ENCODE measurements at places on chromosomes 5 and 9.
A peak's percentile ranks its signal among the peaks of the same experiment; 100 is the strongest.

DNA sequence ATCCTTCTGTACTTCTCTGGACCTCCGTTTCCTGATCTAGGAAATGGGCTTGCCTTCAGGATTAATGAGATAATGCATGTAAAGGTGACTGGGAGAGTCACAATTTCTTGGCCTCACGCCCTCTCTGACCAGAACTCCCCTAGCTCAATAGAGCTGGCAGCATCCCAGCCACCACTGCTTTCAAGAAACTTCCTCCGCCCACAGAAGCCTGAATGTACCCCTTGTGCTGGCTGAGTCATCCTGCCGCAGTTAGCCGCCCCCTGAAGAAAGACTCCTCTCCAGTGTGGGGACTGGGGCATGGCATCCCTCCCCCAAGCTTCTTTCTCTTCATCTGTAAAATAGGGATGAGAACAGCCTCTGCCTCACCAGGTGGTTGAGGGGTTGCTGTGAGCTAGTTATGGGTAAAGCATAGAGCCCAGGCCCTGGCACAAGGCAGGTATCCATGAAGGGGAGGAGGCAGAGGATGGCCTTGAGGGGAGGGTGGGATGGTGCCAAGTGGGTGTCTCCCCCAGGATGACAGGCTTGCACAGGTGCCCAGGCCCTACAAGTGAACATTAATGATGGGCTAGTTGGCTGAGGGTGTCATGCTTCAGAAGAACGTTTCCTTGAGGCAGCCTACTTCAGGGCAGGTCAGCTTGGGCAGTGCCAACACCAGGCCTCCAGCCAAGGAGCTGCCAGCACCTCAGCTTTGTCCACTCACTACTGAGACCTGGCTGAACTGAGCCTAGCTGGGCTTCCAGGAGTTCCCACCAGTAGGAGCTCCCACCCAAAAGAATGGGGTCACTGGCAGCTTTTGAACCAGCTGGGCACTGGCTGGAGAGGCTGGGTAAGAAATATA lies 3.4 kb downstream of the PDLIM4 start:
- DNase-seq: no peak

DNA sequence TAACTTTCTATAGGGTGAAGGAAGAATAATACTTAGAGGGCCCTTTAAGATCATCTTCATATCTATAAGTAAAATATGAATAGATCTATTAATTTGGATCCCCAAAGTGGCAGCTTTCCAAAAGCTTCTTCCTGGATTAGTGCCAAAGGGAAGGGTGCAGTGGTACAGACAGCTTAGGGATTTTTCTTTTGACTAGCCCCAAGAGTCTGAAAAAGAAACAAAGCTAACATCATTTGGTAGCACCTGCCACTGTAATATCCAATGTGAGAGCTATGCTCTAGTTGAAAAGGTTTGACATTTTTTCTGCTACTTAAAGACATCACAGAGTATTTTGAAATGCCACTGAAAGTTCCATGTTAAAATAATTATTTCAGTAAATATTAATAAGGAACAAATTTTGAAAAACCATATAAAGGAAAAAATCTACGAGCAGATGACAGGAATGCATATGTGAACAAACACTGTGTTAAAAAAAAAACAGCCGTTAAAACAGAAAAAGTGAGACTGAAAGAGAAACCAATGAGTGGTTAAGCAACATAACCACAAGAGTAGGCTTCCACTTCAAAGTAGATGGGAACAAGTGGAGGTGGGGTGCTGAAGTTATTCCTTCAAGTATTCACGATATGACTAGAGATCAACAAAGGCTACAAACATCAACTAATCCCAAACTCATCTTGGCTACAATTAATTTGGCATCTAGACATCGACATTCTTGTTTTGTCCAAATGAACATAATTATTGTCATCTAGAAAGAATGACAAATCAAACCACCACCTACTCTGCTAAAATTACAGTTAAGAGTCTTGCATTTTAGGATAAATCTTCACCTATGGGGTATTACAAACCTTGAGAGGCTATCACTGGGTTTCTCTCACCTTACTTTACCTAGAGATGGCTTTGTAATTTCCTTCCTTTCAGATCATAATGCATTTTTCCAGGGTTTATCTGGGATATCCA lies 137.5 kb downstream of the CPLANE1 start:
- no peak for DNase-seq

- DNase-seq: no peak
Measured at GRCh38 chr5:22470408-22470807, 382.7 kb downstream of the CDH12 start.

DNA sequence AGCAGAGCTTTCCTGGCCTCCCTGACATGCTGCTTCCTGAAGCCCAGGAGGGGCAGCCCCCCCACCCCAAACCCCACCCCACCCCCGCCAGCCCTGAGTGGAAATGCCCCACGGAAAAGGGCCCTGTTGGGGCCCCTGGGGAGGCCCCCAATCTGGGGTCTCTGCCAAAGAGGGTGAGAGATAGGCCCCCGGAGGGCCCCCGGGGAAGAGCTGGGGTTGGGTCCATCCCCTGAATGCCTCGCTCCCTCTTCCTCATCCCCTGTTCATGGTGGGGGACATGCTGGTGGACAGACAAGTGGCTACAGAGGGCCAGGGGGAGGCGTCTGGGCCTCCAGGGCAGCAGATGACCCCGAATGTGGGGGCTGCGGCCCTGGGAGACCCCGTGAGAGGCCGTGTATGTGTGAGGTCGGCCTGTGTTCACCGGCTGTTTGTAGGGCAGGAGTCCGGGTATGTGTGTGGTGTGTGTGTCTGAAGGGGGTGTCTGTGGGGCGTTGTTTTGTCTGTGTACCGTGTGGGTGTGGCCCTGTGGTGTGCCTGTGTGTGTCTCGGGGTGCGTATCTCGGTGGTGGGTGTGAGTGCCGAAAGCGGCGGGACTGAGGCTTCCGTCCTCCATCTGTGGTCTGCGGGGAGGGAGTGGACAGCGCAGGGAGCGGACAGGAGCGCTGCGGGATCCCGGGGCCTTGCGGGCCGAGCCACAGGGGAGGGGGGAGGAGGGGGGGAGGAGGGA lies 11.3 kb downstream of the C9orf50 start:
- no peak for DNase-seq

- no peak for DNase-seq
Measured at GRCh38 chr5:120449501-120449900, 14.6 kb upstream of the PRR16 start.

DNA sequence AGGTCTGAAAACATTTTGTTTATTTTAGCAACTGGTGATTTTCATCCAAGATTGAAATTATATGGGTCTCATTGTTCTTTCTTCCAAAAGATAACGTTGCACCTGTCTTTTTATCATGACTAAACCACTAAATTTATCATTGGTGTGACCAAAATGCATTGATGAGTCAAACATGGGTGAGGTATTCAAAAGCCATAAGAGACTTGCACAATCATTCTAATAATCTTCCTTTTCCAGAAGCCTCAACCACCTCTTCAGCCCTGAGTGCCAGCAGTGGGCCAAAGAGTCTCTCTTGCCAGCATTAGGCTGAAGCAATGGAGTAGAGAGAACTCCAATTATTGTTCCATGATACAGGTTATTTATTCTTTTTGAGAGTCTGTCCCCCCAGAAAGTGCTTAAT lies 198.9 kb downstream of the LURAP1L start:
- no peak for DNase-seq

DNA sequence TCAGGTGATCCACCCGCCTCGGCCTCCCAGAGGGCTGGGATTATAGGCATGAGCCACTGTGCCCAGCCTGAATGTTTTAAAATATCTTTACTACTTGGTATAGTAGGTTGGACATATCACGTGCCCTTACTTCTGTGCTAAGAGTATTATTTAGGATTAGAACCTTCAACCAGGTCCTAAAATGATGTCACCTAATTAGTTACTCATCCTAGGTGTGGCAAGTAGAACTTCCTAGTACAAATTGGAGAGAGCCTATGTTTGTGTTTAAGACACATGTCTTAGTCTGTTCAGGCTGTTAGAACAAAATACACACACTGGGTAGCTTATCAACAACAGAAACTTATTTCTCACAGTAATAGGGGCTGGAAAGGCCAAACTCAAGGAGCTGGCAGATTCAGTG lies 51.5 kb downstream of the ZFAND5 start:
- no peak for DNase-seq

DNA sequence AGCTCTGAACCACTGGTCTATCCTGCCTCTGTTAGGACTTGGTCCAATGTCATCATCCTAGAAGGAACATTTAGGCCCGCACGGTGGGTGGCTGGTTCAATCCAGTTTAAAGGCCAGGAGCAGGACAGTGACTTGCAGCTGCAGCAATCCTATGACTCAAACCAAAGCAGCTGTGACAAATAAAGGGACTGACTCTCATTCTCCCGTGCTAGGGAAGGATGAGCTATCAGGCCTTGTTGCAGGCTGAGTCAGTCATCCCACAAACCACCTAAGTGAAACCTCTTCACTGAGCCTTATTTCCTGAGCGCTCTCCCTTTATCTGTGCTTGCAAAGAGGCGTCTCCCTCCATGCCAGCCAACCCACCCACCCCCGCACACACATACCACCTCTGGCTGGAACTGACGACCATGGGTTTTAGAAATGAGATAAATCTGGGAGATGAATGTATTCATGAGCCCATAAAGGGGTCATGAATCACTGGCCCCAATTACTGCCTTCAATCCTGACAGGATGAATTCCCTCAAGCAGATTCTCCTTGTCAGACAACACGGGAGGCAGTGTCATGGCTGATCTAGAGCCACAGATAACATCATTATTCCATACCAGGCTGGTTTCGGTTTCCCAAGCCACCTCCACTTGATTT lies 93.4 kb downstream of the KCNIP1 start:
- peak; percentile 15 for DNase-seq

GRCh38 chr9:76245518-76245917 lies 148.7 kb downstream of the RFK start:
- no peak for DNase-seq

DNA sequence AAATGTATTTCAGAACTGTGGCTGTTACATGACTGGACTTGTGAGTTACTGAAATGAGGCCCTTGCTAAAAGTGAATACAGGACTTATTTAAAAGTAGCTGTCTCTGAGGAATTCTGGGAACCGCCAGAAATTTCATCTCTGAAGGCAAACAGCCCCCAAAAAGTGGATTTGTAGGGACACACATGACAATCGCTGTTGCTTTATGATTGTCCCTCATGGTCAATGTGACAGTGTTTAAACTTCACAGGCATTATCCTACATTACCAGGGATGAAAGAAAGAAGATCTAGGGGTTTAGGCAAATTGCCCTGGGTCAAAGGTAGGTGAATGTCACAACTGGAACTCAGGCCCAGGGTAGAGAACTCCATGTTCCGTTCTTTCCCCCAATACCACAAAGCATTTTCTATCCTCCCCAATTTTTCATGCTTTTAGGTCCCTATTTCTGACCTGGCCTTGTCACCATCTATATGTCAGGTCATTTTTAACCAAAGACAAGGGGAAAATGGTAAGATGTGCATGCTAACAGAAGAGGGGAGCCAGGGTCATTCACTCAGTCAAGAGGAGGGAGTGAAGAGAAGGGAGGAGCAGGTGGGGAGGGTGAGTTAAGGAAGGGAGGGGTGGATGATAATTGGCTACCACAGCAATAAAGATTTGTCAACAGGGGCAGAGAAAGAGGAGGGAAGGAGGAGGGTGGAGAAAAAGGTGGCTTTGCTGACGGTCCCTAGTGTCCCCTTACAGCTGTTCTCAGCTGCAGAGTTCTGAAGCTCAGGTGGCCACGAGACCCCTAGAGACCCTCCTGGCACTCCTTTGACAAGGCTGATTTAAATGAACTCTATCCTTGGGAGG lies 57.8 kb upstream of the GLRX start:
- DNase-seq: no peak

GRCh38 chr9:603126-603525 lies 238.4 kb upstream of the DMRT1 start:
- no peak for DNase-seq

DNA sequence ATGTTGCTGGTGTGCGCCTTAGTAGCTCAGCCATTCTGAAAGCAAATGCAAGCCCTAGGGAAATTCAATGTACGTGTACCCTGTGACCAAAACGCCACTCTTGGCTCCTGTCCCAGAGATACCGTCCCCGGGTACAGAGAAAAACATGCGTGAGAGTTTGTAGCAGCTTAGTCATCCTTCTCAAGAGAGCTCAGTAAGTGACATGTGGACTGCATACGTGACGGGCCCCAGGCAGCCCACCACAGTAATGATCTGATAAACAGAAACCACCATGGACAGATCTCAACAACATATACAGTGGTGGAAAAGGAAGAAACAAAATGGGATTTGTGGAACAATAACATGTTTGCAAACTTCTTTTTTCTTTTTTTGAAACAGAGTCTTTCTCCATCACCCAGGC lies 45.1 kb downstream of the S1PR3 start:
- DNase-seq: no peak

DNA sequence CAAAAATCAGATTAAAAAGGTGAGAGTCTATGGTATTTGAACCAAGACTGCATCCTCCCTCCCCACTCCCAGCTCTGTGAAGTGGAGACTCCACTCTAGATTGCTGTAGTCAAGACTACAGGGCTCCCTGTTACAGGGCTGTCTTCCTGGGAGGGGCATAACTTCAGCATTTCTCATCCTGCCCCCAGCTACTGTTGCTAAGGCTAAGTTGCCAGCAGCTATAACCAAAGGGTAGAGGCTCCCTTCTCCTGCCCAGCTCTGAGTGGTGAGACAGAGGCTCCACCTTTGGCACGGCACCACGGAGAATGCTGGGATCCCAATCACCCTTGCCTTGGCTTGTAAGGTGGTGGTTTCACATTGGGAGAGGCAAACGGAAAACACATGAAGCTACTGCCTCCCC lies 39.2 kb upstream of the GCNT4 start:
- no peak for DNase-seq

DNA sequence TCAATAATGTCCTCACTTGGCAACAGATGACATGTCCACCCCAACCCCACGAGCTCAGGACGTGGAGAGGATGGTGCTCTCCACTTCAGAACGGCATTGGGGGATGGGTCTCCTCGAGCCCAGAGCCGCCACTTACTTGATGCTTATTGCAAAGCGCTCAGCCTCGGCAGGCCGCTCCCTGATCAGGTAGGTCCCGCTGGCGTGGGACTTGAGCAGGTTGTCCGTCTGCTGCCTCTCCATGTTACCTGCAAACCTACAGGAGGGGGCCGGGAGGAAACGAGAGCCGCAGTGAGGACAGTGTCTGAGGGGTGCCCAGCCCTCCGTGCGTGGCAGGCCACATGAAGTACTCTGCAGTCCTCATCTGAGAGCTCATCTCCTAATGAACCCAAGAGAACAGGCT lies 36.6 kb upstream of the SARDH start:
- DNase-seq: no peak

DNA sequence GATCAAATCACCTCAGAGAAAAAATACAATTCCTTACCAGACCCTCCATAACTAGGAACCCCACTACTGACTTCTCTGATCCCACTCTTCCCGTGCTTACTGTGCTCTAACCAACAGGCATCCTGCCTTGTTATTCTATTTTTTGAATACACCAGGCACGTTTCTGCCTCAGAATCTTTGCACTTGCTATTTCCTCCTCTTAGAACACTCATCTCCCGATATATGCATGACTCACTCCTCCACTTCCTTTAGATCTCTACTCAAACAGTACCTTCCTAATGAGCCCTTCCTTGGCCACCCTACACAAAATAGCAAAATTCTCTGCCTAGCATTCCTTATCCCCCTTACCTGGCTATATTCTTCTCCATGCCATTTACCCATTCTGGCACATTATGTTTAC lies 43.9 kb downstream of the MAPKAP1 start:
- DNase-seq: no peak

All from anterior cingulate cortex (tissue), 58 donors.